ENCODE measurements at places on chromosomes 4 and X.

- H3K27me3 ChIP-seq = no peaks in the 10 kb centered on the region
- no peak for DNase-seq
- no peaks in the 10 kb centered on the region for H3K36me3 ChIP-seq
- no peak overlapping the region for H3K27ac ChIP-seq
Measured at GRCh38 chrX:17413228-17413627, 38.2 kb downstream of the NHS start.

- no peaks in the 10 kb centered on the region for H3K4me1 ChIP-seq
- H3K27ac ChIP-seq = no peak overlapping the region
- no peaks in the 10 kb centered on the region for H3K27me3 ChIP-seq
- no peak for DNase-seq
- H3K36me3 ChIP-seq = no peaks in the 10 kb centered on the region
Measured at GRCh38 chrX:36869457-36869856, 138.7 kb upstream of the FAM47C start.

- H3K27ac ChIP-seq = no peak overlapping the region
- no peaks in the 10 kb centered on the region for H3K36me3 ChIP-seq
- H3K4me3 ChIP-seq = no peak overlapping the region
- H3K4me1 ChIP-seq = no peaks in the 10 kb centered on the region
- no peak for DNase-seq
- no peaks in the 10 kb centered on the region for H3K27me3 ChIP-seq
Measured at GRCh38 chr4:2805712-2806389, 13.0 kb downstream of the SH3BP2 start.

DNA sequence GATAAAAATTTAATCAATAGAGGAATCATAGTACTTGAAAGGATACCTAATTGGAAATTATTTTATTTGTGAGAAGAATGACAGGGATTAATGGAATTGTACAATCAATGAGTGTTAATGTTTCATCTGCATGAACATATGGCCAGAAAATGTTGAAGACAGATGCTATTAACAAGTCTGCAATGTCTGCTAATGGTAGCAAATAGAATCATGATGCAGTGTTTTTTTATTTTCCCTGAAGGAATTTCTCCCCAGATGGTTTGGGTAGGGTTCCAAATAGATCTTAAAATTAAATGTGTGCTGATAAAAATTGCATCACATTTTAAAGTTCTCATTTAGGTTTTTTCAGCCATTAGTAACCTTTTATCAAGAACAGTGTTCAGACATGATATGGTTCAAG is 291.3 kb upstream of the TRAM1L1 start:
- H3K36me3 ChIP-seq = no peaks in the 10 kb centered on the region
- no peak overlapping the region for H3K4me3 ChIP-seq
- H3K27me3 ChIP-seq = no peaks in the 10 kb centered on the region

DNA sequence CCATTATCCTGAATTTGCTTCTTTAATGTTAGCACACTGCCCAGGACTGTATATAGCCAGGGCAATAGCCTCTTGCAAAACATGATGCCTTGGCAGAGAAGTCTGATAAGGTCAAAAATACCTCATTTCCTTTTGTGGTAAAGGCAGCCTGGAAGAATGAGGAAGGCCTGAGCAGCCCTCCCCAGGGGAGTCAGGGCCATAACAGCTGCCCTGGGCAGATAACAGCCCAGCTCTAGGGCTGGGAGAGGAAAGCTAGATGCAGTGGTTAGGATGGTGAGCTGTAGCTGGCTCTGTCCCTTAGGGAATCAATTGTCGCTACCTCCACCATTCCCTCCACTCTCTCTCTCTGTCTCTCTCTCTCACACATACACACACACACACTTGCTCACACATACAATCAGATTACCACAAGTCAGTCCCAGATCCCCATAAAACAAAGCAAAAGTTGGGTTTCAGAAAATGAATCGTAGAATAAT is 29.2 kb downstream of the EFHC2 start:
- peak; percentile 24 for DNase-seq
- H3K4me3 ChIP-seq = no peak overlapping the region
- no peaks in the 10 kb centered on the region for H3K36me3 ChIP-seq
- H3K27ac ChIP-seq = no peak overlapping the region
- no peaks in the 10 kb centered on the region for H3K27me3 ChIP-seq
- no peaks in the 10 kb centered on the region for H3K4me1 ChIP-seq

DNA sequence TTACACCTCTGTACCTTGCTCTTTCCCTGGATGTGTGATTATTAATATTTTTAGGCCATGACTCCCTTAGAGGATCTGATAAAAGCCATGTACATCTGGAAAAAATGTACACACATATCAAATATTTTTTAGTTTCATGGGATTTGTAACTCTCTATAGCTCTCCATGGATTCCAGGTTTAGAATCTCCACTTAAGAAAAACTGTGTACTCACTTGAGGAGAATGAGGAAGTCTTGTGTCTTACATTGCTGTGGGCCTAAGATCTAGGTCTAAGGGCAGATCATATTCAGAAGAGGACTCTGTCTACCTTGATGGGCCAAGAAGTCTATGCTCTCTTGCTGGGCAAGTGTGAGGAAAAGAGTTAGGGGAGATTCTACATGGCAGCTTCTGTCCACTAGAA is 98.0 kb downstream of the RRAGB start:
- no peaks in the 10 kb centered on the region for H3K36me3 ChIP-seq
- H3K4me3 ChIP-seq = no peak overlapping the region
- no peaks in the 10 kb centered on the region for H3K4me1 ChIP-seq
- no peak for DNase-seq
- H3K27ac ChIP-seq = no peak overlapping the region

DNA sequence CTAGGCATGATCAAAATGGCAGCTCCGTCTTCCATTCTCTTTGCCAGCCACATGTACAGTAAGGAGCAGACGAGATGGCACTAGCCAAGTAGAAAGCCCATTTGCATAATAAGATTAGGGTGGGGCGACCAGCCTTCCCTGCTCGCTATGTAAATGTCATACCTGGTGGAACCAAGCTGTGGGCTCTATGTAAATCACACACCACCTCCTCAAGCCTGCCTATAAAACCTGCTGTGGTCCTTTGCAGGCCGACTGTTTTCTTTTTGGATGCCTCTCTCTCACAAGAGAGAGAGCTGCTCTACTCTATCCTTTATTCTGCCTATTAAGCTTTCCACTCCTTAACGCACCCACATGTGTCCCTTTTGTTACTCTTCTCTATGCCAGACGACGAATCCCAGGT is 1472.7 kb downstream of the ARAP2 start:
- no peak overlapping the region for H3K4me3 ChIP-seq
- H3K36me3 ChIP-seq = no peaks in the 10 kb centered on the region
- no peaks in the 10 kb centered on the region for H3K27me3 ChIP-seq
- no peak for DNase-seq
- H3K27ac ChIP-seq = no peak overlapping the region

GRCh38 chr4:81600520-81601357 is 129.0 kb upstream of the RASGEF1B start:
- no peak overlapping the region for H3K4me3 ChIP-seq
- peaks cover 5% of the 10 kb centered on the region for H3K4me1 ChIP-seq
- H3K27ac ChIP-seq = no peak overlapping the region
- H3K36me3 ChIP-seq = no peaks in the 10 kb centered on the region
- no peak for DNase-seq

GRCh38 chr4:34720571-34720970 is 1523.7 kb downstream of the ARAP2 start:
- no peak overlapping the region for H3K4me3 ChIP-seq
- H3K27me3 ChIP-seq = no peaks in the 10 kb centered on the region
- H3K27ac ChIP-seq = no peak overlapping the region
- DNase-seq = peak; percentile 47
- H3K36me3 ChIP-seq = no peaks in the 10 kb centered on the region
- no peaks in the 10 kb centered on the region for H3K4me1 ChIP-seq

DNA sequence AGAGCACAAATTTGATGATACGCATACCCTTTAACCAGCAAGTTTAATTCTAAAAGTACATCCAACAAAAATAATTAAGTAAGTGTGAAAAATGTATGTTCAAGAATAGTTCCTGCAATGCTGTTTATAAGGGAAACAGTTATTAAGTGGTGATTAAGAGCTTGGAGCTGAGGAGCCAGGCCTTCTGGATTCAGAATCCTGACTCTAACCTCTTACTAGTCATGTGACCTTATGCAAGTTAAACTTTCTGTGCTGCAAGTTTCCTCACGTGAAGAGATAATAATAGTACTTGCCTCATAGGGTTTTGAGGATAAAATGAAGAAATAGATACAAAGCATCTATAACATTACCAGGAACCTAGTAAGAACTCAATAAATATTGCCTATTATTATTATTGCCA is 77.7 kb downstream of the FAM13A start:
- no peaks in the 10 kb centered on the region for H3K27me3 ChIP-seq
- no peak overlapping the region for H3K27ac ChIP-seq
- peaks cover 21% of the 10 kb centered on the region for H3K4me1 ChIP-seq
- no peak for DNase-seq

- H3K36me3 ChIP-seq = no peaks in the 10 kb centered on the region
- DNase-seq = no peak
- no peaks in the 10 kb centered on the region for H3K4me1 ChIP-seq
- no peak overlapping the region for H3K4me3 ChIP-seq
Measured at GRCh38 chrX:123736333-123736921, 3.6 kb upstream of the THOC2 start.

DNA sequence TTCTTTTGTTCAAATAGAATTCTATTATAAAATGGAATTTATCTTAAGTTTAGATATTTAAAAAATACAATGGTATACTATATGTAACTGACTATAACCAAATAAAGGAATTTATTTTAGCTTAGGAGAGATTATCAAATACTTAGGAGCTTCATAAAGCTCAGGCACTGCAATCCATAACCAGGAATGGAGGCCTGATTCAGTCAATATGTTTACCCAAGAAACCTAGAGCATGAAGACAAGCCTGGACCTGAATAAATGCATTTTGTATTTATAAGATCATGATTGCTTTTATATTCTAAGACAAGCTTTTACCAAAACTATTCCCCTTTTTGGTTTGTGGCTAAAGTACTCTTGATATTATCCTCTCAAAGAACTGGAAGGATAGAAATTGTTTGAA is 742.6 kb downstream of the FAT4 start:
- no peak overlapping the region for H3K4me3 ChIP-seq
- no peak for DNase-seq
- H3K27me3 ChIP-seq = no peaks in the 10 kb centered on the region
- no peaks in the 10 kb centered on the region for H3K4me1 ChIP-seq
- H3K36me3 ChIP-seq = no peaks in the 10 kb centered on the region

DNA sequence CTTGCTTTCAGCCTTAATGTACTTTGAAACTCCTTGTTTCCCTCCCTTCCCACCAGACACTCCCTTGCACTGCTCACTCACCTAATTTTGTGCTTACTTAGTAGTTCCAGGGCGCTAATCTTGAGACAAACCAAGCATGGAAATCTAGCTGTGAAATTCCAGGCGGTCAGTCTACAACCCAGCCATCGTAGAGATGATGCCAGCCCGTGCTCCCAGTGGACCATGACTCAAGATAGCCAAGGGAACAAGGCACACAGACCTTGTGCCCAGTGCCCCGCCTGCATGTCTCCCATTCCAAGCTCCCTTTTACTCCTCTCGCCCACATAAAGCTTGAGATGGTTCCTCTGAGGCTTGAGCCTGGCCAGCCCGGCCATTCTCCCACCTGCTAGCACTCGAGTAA is 11.1 kb downstream of the TREX2 start:
- no peak overlapping the region for H3K4me3 ChIP-seq
- no peaks in the 10 kb centered on the region for H3K36me3 ChIP-seq
- no peaks in the 10 kb centered on the region for H3K27me3 ChIP-seq

DNA sequence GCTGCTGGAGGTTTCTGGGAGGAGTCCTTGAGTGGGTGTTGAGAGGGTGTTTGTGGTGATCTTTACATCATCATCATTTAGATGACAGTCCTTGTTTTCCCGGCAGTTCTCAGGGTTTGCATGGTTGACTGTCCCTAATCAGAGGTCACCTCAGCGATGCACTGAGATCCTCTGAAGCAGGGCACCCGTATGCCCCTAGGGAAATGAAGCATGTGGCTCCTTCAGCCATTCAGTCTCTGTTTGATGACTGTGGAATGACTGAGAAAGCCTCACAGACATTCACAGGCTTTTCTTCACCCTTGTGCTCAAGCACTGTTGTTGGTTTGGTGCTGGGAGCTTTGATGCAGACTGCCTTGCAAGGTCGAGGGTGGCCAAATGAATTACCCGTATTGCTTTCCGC is 474.7 kb downstream of the SPRY1 start:
- no peak for DNase-seq
- no peak overlapping the region for H3K27ac ChIP-seq
- H3K4me3 ChIP-seq = no peak overlapping the region
- H3K36me3 ChIP-seq = no peaks in the 10 kb centered on the region
- H3K27me3 ChIP-seq = no peaks in the 10 kb centered on the region
- H3K4me1 ChIP-seq = no peaks in the 10 kb centered on the region

DNA sequence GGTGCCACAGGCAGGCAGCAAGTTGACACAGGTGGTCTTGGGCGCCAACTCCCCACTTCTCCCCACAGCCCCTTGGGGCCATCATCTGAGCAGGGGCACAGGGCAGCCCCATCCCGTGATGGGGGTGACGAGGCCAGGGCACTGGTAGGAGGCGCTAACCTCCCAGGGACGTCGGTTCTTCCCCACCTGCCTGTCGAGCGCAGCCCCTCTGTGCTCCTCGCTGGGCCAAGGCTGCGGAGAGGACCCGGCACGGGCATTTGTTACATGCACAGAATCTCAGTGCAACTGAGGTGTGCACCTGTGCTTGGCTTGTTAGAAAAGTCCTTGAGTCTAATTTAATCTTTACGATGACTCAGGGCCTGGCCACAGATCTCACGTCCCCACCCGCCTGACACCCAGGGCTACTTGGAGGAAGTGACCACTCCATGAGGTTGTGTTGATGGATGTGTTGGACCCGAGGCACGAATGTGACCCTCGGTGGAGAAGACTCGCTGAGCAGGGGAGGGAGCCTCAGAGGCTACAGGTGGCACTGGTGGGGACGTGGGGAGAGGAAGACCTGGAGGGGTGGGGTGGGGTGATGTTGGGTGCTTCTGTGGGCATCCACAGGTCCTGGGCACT is 3.1 kb upstream of the SH3TC1 start:
- no peak overlapping the region for H3K27ac ChIP-seq
- peaks cover 12% of the 10 kb centered on the region for H3K4me1 ChIP-seq
- no peak for DNase-seq
- no peaks in the 10 kb centered on the region for H3K36me3 ChIP-seq

DNA sequence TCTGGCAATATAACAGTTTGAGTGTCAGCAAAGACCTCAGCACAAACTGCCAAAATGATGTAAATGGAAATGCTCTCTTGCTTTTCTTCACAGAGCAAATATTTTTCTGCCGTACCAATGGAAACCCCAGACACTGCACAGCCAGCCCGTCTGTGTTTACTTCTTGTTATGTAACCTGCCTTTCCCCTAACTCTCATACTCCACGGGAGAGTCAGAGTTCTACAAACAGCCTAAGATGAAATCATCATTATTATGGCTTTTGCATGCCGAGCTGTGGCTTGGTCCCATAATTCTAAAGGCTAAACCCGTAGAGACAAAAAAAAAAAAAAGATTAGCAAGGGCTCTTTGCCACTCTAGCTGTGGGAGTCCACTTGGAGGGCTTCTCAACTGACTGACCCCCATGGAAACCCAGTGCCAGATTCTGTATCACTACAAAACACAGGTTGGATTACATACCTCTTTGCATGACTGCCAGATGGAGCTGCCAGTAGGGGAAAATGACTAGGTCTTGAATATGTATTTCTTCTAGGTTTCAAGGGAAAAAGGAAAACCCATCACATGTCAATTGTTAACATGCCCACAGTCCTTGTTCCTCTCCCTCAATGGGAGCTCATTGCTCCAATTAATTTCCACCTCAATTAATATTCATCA is 197.2 kb upstream of the CNKSR2 start:
- no peak for DNase-seq
- H3K4me1 ChIP-seq = no peaks in the 10 kb centered on the region
- no peaks in the 10 kb centered on the region for H3K27me3 ChIP-seq
- no peaks in the 10 kb centered on the region for H3K36me3 ChIP-seq
- no peak overlapping the region for H3K4me3 ChIP-seq

All from MM.1S (cell line).